ENCODE measurements at places on chromosomes 11 and 22. TPM values are rescaled to one million over a fixed set of nuclear protein-coding genes. Genes with fewer than 3 reads are reported as not detected.

Gene TEX12
- not detected for polyA plus RNA-seq

Gene AP1B1
- 11.8 TPM for polyA plus RNA-seq

Gene ACRV1
- not detected for polyA plus RNA-seq

Gene OR8K3
- polyA plus RNA-seq = not detected

Gene OR56A1
- not detected for polyA plus RNA-seq

Gene CRYBB2
- polyA plus RNA-seq = not detected

Gene OR52H1
- polyA plus RNA-seq = not detected

Gene TECTA
- not detected for polyA plus RNA-seq

Gene OR10D3
- polyA plus RNA-seq = not detected

Gene OR8G1
- not detected for polyA plus RNA-seq

Gene MS4A7
- 7.1 TPM for polyA plus RNA-seq

Gene SCUBE2
- not detected for polyA plus RNA-seq

Gene FGF3
- polyA plus RNA-seq = not detected

Gene TEAD1
- not detected for polyA plus RNA-seq

Gene TRPM5
- polyA plus RNA-seq = not detected

Gene SPINDOC
- 1.2 TPM for polyA plus RNA-seq

Gene NECTIN1
- polyA plus RNA-seq = 0.52 TPM

Gene GRIK4
- 0.85 TPM for polyA plus RNA-seq

Gene RASSF10
- polyA plus RNA-seq = not detected

Gene HTR3A
- not detected for polyA plus RNA-seq

Gene HEPHL1
- polyA plus RNA-seq = not detected

Gene LRRC74B
- polyA plus RNA-seq = not detected

Gene NXPE4
- not detected for polyA plus RNA-seq

Gene PRDM11
- polyA plus RNA-seq = 0.84 TPM

Gene MRE11
- 20.1 TPM for polyA plus RNA-seq

Gene APOL5
- not detected for polyA plus RNA-seq

Gene PARVA
- not detected for polyA plus RNA-seq

Gene GVQW3
- polyA plus RNA-seq = 0.13 TPM

Gene KLHL35
- polyA plus RNA-seq = 1.6 TPM

Gene MPPED1
- polyA plus RNA-seq = not detected

Gene ARCN1
- polyA plus RNA-seq = 157 TPM

Gene JAML
- polyA plus RNA-seq = 26.3 TPM

Gene DPP3
- polyA plus RNA-seq = 54.2 TPM

Gene MMP27
- not detected for polyA plus RNA-seq

Gene GAB4
- polyA plus RNA-seq = 0.08 TPM

Gene SLC22A9
- not detected for polyA plus RNA-seq

Measured in immature natural killer cell (primary cell).